Spinal cord (tissue), 10 donors: ENCODE measurements at places on chromosomes 11 and 22.

DNA sequence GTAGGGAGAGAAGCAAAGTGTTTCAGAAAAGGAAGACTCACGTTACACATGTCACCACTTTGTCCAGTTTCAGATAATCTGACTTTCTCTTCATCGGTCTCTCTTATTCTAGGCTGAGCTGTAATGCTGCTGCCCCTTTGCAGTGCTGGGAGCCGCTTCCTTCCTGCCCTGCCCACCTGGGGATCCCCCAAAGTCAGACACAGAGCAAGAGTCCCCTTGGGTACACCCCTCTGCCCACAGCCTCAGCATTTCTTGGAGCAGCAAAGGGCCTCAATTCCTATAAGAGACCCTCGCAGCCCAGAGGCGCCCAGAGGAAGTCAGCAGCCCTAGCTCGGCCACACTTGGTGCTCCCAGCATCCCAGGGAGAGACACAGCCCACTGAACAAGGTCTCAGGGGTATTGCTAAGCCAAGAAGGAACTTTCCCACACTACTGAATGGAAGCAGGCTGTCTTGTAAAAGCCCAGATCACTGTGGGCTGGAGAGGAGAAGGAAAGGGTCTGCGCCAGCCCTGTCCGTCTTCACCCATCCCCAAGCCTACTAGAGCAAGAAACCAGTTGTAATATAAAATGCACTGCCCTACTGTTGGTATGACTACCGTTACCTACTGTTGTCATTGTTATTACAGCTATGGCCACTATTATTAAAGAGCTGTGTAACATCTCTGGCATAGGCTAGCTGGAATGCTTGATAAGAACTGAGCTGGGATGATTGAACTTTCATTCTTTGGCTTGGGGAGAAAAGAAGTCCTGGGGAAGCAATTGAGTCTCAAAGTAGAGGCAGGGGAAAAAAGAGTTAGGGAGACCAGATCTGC is 31.2 kb upstream of the SMIM35 start:
- no peak for DNase-seq

DNA sequence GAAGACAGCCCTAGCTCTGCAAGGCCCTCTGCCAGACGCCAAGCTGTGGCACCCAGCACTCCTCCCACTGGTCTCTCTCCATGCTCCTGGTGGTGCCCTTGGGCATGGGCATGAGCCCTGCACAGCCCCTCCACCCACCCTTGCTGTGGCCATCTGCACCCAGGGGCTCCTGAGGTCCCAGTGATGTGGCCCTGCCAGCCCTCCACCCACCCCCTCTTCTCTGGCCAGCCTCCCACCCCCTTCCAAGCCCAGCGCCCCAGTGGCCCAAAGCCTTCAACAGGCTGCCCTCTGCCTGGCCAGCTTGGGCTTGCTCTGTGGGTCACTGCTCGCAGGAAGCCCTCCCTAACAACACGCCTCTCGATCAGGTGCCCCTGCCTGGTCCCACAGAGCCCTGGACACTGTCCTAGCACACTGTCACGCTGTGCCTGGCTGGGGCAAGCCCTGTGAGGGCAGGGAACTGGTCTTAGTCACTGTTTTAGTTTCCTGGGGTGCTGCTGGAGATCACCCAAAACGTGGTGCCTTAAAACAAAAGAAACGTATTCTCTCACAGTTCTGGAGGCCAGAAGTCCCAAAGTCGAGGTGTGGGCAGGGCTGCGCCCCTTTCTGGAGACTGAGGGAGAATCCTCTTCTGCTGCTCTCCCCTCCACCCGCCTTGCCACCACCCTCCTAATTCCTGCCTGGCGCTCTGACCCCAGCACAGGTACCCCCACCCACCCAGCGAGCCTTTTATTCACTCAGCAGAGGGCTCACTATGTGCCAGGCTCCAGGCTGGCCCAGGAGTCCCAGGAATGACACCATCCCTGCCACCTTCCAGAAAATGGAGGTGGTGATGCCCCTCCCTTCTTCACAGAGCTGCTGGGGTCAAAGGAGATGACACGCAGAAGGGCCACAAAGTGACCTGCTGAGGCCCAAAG is 14.7 kb downstream of the SULT4A1 start:
- no peak for DNase-seq

- DNase-seq, result no peak
Observed at GRCh38 chr11:116869610-116870009, 32.2 kb upstream of the APOA1 start.

DNA sequence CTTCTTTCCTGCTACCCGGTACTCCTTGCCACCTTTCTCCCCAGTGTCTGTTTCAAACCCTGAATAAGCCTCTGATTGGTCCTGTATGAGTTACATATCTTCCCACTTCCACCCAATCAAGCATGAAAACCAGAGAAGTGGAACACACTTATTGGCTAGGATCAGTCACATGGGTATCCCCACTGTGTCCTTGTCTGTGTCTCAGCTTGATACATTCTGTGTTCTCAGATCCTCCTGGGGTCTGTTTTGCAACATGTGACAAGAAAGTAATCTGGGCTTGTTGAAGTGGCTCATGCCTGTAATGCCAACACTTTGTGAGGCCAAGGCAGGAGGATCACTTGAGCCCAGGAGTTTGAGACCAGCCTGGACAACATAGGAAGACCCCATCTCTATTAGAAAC is 23.9 kb downstream of the MCHR1 start:
- no peak for DNase-seq

GRCh38 chr11:84899740-84900139 is 727.4 kb downstream of the DLG2 start:
- no peak for DNase-seq
